ENCODE measurements at places on chromosomes 4 and X. TPM values are rescaled to one million over a fixed set of nuclear protein-coding genes. Genes with fewer than 3 reads are reported as not detected.

CFAP99 gene
- 0.35 TPM for total RNA-seq

CLCN5 gene
- 5.9 TPM for total RNA-seq

MAGEA12 gene
- not detected for total RNA-seq

P2RY4 gene
- total RNA-seq = not detected

LUZP4 gene
- total RNA-seq = not detected

F11 gene
- 0.50 TPM for total RNA-seq

PLK4 gene
- total RNA-seq = 40.2 TPM

MAGEA9B gene
- 0.31 TPM for total RNA-seq
